Activated T-helper 1 cell treated with anti-CD3 and anti-CD28 coated beads, Interleukin-12 subunit alpha, Interleukin-12 subunit beta, Interleukin-2, Interleukin-4 antibody, amounts not matched to agents 30 ng/mL and 10 ng/mL and 1 ng/mL, durations not matched to agents 14 hours and 24 hours and 36 hours (primary cell): ENCODE measurements at places on chromosomes 6 and 20.

GRCh38 chr20:21522481-21523280, 8.8 kb upstream of the NKX2-2 start:
- DNase-seq, result no peak

- no peak for DNase-seq
Measured at GRCh38 chr6:16751251-16751946, 9.9 kb downstream of the ATXN1 start.

DNA sequence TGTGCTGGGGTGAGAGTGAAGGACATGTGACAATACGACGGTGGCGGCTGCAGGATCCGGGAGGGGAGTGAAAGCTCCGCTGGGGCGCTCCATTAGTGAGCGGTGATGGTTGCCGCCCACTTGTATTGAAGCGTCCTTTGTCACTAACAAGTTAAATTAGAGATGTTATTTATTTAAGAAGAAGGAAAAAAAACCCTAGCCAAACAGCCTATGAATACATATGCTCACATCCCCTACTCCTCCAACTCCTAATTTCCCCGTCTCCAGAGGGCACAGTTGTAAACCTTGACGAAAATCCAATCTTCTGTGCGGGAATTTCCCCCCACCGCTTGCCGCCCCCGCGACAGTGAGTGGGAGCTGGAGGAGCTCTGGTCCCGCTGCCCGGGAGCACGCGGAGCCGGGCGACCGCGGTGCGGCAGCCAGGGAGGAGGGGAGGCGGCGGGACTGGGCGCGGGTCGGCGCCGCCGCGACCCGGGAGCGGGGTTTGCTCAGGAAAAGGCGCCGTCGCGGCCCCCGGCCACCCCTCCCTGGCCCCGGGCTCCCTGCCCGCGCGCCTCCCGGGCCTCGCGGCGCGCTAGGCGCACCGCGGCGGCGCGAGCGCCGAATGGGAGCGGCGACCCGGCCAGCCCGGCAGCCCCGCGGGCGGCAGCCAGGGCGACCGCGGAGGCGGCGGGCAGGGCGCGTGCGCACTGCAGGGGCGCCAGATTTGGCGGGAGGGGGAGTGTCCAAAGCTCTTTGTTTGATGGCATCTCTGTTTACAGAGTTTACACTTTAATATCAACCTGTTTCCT, at the start of gene MYB:
TSS of gene MYB (plus strand) at position 767 of the 791 bp plus-strand sequence. CDS start 206 bp downstream, outside the sequence.
- peak; percentile 79 for DNase-seq

DNA sequence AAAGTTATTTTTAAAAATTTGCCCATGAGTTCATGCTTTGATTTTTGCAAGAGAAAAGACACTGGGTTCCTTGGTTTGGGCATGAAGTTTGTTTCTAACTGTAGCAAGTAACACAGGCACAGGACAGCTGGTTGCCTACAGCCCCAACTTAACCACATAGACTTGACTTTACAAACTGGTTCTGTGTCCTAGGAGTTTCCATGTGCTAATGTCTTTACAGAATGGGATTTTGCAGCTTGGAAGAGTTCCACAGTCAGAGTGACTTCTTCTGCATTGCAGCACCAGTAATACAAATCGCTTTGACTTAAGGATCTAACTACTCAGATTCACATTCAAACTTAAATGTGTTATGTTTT, 44.3 kb downstream of the OR2B2 start:
- DNase-seq, result no peak

- no peak for DNase-seq
Measured at GRCh38 chr20:4925842-4926530, 75.3 kb downstream of the SLC23A2 start.

- no peak for DNase-seq
Measured at GRCh38 chr20:12243327-12243726, 325.6 kb downstream of the BTBD3 start.

- no peak for DNase-seq
Measured at GRCh38 chr6:131911951-131912350, 39.2 kb downstream of the CCN2 start.

GRCh38 chr6:91538622-91539021, 951.8 kb upstream of the MAP3K7 start:
- DNase-seq, result no peak

DNA sequence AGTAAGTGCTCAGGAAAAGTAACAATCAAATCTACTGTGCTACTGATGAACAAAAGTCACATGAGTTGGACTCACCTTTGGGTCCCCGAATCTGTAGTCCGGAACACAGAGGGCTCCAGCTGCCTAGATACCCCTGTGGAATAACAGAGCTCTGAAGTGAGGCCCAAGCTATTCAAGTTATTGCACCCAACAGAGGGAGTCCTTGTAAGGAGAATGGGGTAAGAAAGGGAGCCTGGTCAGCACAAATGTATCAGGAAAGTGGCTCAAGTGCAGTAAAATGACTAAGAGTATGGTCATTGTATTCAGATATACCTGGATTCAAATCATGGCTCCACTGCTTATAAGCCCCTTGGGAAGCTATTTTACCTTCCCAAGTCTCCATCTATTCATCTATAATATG, 20.9 kb downstream of the EDN1 start:
- no peak for DNase-seq

DNA sequence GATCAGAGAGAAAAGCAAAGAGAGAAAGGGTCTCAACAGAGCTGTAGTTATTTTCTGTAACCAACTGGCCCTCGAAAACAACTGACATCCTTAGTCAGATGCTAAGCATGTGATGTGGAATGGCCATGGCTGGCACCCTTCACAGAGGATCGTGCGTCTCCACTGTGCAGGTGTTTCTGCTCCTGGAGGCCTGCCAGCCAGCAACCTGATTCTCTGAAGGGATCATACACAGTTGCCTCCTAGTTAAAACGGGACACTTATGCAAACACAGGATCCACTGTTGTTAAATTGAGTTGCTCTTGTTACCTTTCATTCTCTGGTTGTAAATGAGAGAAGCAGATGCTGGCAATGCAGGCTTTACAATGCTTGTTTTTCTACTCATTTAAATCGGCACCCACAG, 148.5 kb downstream of the HDGFL1 start:
- no peak for DNase-seq

GRCh38 chr6:84086545-84087429, 53.2 kb downstream of the MRAP2 start:
- DNase-seq, result no peak

DNA sequence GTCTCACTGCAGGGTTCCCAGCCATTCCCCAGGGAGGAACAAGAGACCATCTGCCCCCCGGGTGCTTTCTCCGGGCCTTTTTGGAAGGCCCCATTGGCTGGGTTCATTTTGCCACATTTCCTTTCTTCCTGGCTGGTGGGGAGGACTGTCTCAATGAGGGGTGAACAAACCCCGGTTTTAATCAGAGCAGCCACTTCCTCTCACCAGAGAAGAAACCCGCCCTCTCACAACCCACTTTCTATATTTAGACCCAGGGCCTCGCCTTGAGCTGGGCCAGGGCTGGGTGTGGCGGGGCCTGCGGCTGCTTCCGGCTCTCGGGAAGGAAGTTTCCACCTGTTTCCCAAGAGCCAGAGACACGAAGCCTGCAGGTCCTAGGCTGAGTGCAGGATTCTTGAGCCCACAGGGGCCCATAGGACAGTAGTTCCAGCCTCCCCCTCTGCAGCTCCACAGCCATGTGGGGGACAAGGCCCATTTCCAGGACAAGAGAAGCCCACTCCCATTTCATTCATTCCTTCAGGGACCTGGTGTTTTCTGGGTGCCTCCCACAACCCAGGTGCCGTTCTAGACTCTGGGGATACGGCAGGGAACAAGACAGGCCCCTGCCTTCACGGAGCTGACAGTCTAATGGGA, 41.8 kb downstream of the RBM38 start:
- peak; percentile 72 for DNase-seq

- no peak for DNase-seq
Measured at GRCh38 chr6:148274809-148275208, 67.8 kb upstream of the SASH1 start.

- no peak for DNase-seq
Measured at GRCh38 chr20:12504779-12505178, 504.0 kb upstream of the SPTLC3 start.

- DNase-seq, result no peak
Measured at GRCh38 chr6:32113386-32114352, 4.5 kb upstream of the TNXB start.

- DNase-seq, result no peak
Measured at GRCh38 chr6:30154709-30155519, 6.1 kb downstream of the TRIM10 start.

DNA sequence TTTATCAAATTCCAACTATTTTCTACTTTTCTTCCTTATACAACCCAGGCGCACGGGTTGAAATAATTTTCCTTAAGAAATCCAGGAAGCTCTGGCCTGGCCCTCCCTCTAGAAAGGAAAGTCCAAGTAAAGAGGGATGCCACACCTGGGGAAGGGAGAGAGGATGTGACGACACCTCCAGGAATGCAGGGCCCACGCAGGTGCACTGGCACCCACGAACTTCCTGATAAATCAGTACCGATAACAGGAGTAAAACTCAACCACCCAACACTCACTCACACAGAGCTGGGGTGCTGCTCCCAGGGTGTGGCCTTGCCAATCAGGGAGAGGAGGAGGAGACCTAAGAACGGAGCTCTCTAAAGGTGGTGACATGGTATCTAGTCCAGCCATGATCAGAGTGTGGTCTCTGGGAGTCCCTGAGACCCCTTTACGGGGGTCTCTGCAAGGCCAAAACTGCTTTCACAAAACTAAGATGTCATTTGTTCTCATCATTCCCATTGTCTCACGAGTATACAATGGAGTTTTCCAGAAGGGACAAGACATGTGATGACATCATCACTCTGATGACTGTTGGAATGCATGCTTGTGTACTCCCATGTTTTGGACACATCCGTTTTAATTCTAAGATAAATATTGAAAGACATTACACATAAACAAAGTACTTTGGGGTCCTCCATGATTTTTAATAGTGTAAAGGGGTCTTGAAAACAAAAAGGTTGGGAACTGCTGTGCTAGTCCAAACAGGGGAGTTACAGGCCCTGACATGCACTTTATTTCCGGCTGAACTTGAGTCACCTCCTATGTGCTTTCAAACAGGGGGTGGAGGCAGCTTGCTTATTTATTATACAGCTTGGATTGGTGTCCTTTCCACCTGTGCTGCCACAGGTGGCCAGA, 2.2 kb upstream of the PARD6B start:
- no peak for DNase-seq

GRCh38 chr20:48298851-48299484, 513.7 kb upstream of the SULF2 start:
- no peak for DNase-seq

- DNase-seq, result no peak
Measured at GRCh38 chr6:66396549-66396948, 689.5 kb upstream of the EYS start.

DNA sequence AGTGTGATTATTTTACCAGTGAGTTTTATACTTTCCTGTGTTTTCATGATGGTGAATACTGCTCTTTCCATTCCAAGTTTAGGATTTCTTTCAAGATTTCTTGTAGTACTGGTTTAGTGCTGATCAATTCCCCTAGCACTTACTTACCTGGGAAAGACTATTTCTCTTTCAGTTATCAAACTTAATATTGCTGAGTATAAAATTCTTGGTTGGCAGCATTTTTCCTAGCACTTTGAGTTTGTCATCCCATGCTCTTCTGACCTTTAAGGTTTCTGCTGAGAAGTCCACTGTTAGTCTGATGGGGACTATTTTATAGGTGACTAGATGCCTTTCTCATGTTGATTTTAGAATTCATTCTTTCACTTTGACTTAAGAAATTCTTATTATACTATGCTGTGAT, 842.8 kb upstream of the CITED2 start:
- DNase-seq, result no peak

GRCh38 chr6:786946-787763, 94.2 kb upstream of the EXOC2 start:
- DNase-seq, result no peak

DNA sequence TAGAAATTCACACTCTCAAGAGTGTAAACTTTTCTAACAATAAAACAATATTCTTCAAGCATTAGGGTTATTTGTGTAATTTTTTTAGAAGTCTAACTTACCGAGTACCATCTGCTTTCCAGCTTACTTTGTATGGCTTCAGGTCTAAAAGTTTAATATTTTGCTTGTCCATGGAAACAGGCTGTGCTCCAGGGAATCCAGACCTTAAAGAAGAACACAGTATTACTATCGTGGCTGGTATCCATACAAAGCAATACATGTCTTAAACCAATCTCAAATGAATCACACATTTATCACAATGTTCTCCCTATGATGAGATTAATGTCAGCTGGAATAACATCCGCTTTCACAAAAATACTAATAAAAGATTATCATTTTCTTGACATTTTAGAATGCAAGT, 73.0 kb downstream of the RNGTT start:
- DNase-seq, result no peak

- DNase-seq, result no peak
Measured at GRCh38 chr6:165694296-165694695, 31.3 kb upstream of the PDE10A start.

GRCh38 chr6:106495014-106495413, 134.3 kb downstream of the RTN4IP1 start:
- no peak for DNase-seq

DNA sequence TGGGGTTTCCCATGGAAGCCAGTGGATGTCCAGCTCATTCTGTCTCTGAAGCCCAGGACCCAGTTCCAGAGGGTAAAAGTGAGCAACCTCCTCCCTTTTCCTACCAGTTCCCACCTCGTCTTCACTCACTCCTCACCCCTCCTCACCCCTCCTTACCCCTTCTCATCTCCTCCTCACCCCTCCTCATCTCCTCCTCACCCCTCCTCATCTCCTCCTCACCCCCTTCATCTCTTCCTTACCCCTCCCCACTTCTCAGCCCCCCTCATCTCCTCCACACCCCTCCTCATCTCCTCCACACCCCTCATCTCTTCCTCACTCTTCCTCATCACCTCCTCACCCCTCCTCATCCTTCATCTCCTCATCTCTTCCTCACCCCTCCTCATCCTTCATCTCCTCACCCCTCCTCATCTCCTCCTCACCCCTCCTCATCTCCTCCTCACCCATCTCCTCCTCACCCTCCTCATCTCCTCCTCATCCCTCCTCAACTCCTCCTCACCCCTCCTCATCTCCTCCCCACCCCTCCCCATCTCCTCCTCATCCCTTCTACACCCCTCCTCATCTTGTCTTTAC, 246.1 kb downstream of the MYLK4 start:
- DNase-seq, result no peak

GRCh38 chr20:56786503-56786902, 157.4 kb downstream of the TFAP2C start:
- DNase-seq, result no peak

DNA sequence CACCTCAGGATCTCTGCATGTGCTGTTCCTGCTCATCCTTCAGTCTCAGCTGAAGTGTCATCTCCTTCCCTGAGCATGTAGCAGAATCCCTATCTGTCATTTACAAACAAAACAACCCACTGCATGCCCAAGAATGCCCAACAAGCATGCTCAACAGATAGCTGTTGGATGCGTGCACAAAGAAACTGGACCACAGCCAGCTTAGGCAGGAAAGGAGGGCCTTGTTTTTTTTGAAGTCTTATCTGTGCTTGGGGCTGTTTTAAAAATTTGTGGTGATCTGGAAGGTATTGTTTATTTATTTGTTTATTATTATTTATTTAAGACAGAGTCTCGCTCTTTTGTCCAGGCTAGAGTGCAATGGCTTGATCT, 18.5 kb upstream of the SLC16A10 start:
- no peak for DNase-seq

DNA sequence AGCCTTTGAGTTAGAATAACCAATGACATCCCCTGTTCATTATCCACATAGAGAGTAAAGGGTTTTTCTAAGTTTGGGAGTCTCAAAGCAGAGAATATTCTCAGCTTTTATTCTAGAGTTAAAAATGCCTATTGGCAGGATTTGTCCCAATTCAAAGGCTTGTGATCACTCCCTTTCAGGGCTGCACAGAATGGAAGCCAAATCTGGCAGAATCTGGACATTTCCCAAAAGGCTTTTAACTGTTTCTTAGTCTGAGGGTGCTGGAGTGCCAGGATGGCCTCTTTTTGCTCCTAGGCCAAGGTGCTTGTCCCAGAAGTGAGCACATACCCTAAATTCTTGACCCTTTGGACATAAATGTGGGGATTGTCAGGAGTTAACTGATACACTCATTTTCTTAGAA, 556.6 kb downstream of the DOK5 start:
- DNase-seq, result no peak
